ENCODE measurements at places on chromosomes 13 and 19.

DNA sequence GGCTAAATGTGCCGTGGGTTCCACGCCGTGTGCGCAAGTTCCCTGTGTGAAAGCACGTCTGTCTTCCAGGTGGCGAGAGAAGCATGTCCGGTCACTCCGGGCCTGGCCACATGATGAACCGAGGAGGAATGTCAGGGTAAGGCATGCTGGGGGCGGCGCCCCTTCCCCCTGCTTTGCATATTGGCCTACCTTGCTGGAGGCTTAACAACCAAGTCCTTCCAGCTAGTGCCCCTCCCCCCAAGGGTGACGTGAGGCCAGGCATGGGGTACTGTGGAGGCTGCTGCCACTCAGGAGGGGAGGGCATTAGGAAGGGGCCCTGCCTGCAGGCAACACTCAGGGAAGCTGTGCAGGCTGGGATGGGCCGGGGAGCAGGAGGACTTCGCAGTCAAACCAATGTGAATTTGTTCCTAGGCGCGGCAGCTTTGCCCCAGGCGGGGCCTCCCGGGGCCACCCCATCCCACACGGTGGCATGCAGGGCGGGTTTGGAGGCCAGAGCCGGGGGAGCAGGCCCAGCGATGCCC, 12.5 kb downstream of the MICOS13 start:
- DNase-seq = no peak

DNA sequence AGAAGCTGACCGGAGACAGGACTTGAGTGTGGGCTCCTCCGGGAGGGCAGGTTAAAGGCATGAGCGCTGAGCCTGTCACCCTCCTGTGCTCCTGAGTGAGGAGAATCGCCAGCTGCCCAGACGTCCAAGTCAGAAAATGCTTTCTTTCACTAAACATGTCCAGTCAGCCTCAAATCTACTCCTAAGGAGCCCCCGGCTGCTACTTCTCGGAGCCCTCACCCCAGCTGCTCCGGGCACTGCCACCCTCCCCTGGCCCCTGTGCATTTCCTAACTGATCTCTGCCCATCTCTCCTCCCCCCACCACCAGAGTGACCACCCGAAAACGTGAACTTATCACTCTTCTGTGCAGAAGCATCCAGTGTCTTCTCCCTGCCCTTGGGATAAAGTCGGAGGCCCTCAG, 277.5 kb upstream of the SOX1 start:
- peak; percentile 49 for DNase-seq

DNA sequence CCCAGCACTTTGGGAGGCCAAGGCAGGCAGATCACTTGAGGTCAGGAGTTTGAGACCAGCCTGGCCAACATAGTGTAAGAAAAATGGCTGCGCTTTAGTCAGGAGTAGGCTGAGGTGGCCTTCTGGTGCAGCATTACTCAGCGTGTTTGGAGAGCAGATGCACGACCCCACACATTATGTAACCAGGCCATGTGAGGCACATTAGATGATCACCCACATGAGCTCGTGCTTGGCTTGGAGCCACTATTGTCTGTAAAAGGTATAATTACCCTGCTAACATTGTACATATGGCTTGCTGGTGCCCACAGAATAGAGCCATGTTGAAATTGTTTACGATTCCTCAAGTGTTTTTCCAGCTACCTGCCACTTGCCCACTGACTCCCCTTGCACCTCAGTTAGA, 24.0 kb upstream of the SCEL start:
- no peak for DNase-seq

DNA sequence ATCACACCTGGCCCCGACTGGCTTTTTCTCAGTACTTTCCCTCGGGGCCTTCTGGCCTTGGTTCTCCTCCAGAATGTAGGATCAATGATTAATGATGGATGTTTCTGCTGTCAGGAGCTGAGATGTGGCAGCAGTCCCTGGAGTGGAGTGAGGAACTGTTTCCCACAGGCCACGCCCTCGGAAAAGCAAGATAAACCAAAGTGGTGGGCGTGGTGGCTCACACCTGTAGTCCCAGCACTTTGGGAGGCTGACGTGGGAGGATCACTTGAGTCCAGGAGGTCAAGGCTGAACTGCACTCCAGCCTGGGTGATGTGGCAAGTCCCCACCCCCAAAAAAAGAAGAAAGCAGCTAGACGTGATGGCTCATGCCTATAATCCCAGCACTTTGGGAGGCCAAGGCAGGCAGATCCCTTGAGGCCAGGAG, 7.1 kb upstream of the SHFL start:
- DNase-seq = no peak

DNA sequence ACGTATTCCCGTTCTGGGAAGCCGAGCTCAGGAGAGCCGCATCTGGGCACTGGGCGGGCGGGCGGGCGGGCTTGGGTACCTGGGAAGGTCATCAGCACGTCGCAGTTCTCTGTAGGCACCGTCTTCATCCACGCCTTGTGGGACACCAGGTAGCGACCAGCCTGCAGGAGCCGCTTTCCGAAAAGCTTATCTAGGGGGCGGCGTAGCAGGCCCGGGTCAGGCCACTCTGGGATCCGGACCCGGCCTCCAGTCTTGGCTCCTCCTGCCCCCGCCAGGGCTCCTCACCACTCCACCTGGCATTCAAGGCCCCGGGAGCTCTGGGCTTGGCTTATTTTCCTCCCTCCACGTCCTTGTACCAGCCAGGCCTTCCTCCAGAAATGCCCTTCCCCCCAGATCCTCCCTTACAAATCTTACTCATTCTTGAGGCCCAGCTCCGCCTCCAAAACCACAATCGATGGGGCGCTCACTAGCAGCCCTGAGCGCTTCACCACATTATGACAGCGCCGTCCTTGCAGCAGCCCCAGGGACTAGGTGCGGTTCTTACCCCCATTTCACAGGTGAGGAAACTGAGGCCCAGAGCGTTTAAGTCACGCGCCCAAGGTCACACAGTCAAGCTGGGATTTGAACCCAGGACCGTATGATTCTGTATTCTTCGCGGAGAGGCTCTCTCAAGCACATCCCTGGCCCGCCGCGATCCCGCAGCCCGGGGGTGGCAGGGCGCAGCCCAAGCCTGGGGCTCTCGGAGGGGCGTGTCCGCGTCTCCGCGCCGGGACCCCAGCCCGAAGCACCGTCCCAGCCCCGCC, 843 bp downstream of the ANO8 start:
- DNase-seq = no peak

- peak; percentile 81 for DNase-seq
Measured at GRCh38 chr13:106455190-106455589, 80.3 kb downstream of the EFNB2 start.

DNA sequence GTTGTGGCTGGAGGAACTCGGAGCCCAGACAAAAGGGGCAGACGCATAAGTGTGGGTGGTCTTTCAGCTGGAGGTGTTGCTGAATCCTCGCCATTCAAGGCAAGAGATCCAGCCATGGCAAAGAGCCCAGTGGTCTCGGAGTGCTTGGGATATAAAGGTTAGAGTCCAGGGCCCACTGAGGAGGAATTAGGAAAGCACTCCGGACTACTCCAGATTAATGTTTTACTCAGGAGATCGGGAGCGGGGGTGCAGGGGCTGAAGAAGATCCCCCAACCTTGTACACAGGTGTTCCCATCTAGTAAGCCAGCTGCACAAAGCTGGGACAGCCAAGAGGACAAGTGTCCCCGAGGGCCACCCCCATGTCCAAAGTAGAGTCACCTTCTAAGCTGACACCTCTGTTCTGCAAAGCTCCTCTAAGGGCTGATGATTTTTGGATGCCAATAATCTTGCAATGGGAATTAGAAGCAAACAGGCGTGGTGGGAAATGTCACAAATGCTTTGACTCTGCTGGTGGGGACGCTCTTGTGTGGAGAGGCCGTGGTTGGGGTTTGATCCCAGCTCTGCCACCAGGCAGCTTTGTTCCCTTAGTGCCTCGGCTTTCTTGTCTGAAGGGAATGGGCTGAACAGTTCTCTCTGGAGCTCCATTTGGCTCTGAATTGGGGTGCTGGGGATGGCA, 194.3 kb upstream of the SOX1 start:
- DNase-seq = peak; percentile 58

- DNase-seq = no peak
Measured at GRCh38 chr13:75804054-75804453, 167.9 kb downstream of the LMO7 start.

DNA sequence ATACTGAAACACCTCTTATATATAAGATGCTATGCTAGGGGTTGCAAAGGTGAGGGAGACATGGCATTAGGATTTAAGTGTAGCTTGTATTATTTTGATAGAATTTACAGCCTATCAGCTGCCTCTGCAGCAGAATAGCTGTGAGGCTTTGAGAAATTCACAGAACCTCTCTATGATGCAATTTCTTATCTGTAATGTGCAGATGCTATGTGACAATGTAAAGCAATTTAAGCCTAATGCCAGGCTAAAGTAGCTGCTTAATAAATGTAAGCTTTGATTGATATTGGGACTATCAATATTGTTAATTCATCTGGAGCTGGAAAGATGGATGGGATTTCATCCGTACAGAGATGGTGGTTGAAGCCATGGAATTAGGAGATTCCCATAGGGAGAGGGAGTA, 1.6 kb downstream of the ADGRE3 start:
- no peak for DNase-seq

DNA sequence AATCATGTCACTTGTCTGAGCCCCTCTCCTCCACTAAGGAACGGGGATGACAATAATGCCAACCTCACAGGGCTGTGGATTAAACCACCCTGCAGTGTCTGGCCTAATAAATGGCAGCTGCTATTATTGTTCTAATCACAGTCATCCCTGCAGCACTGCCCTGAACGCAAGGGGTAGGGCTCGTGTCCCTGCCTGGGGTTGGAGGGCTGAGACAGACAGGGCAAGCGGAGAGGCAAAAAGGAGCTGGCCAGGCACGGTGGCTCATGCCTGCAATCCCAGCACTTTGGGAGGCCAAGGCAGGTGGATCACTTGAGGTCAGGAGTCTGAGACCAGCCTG, 10.2 kb upstream of the KPTN start:
- no peak for DNase-seq

GRCh38 chr19:30450835-30451321, 78.7 kb downstream of the ZNF536 start:
- DNase-seq = no peak

- no peak for DNase-seq
Measured at GRCh38 chr13:100633461-100633860, 41.1 kb downstream of the TMTC4 start.

GRCh38 chr13:85529218-85529594, 270.0 kb downstream of the SLITRK6 start:
- DNase-seq = no peak

GRCh38 chr19:46381756-46382345, 31.5 kb downstream of the CCDC8 start:
- DNase-seq = no peak

DNA sequence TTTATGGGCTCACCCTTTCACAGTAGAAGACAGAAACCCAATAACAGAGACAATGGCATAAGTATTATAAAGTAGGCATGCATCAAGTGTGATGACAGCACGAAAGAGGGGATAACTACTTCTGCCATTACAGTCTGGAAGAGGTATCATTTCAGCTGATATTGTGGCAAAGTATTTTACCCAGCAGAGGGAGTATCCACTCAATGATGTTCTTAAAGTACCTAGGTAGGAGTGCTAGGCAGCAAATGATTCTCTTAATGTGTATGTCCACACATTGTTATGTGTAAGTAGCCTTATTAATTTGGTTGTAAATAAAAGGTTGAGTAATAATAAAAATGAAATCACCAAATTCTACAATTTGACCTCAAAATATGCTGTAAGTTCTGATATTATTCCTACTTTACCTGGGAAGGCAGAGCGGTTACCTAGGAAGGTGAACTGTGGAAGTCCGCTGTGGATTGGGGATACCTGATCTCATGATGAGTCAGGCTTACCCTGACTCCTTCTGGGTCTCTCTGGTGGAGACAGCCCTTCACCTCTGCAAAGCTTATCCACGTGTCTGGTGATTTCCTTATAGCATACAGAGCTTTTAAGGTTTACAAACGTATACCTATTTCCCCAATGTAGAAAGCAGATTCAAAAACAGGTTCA, 4.1 kb upstream of the UBAC2 start:
- DNase-seq = no peak

GRCh38 chr19:16624236-16624635, 3.8 kb downstream of the MED26 start:
- DNase-seq = no peak

DNA sequence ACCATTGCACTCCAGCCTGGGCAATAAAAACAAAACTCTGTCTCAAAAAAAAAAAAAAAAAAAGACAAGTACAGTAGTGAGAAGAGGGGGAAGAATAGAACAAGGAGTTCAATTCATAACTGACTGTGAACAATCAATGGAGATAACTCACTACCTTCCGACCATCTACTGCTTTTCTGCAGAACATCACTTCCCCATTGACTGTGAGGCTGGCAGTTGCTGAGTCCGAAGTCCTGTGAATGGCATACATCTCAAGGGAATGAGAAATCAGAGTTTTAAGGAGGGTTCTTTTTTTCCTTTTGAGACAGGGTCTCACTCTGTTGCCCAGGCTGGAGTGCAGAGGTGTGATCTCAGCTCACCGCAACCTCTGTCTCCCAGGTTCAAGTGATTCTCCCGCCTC, 11.2 kb downstream of the ZNF565 start:
- DNase-seq = no peak

- DNase-seq = no peak
Measured at GRCh38 chr19:44865196-44865767, 19.2 kb downstream of the NECTIN2 start.

GRCh38 chr13:43140985-43141384, 117.6 kb downstream of the DNAJC15 start:
- no peak for DNase-seq

DNA sequence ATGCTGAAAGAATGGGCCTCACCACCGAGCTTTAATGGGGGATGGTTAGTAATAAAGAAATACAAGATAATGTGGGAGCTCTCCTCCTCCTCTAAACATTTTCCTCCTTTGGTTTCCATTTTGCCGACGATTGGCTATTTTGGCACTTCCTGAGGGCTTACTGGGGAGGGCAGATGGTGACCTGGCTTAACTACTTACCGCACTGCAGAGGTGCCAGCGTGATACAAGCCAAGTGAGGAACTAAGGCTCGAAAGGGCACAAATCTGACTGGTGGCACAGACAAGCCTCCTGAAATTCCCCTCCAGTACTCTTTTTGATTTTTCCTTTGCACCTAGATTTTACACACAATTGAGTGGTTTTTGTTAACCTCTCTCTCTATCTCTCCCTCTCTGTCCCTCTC, 53.3 kb upstream of the RAP2A start:
- DNase-seq = no peak

DNA sequence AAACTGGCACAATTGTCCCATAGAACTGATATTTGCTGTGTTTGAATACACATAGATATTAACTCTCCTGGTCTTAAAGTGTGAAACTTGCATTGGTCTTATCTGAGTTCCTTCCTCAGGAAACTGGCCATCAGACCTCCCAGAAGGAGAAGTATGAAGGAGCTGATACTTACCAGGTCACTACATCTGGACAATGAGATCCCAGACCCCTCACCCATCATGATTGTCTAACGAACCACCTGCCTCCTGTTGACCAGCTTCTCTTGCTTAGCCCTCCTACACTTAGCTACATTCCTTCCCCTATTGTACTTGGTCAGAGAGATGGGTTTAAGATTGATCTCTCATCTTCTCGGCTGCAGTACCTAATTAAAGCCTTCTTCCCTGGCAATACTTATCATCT, 413.3 kb downstream of the KCTD12 start:
- no peak for DNase-seq

- DNase-seq = no peak
Measured at GRCh38 chr19:51285682-51286081, 25.8 kb upstream of the IGLON5 start.

GRCh38 chr13:40640202-40640601, 26.2 kb downstream of the FOXO1 start:
- no peak for DNase-seq

GRCh38 chr19:31018936-31019335, 330.3 kb downstream of the TSHZ3 start:
- DNase-seq = no peak

Data from vagina (tissue), 2 donors.